ENCODE measurements at places on chromosomes 1 and 21.

DNA sequence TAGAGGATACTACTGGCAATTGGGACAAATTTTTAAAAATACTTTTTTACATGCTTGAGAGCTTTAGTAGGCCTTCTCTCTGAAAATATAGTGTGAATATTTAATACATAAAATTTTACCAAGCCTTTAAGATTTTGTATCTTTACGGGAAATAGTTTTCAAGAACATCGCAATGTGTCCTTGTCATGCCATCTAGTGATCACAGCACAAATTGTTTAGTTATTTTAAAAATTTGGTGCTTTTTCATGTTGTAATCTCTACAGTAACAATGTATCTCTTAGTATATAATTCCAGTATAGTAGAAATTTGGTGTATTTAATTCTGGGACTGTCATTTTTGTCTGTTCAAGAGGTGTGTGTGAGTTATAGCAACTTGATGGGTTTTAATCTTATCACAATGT, 6.7 kb downstream of the CDC7 start:
- no peak for DNase-seq

- no peak for DNase-seq
Measured at GRCh38 chr1:44078104-44078503, 40.5 kb upstream of the KLF17 start.

DNA sequence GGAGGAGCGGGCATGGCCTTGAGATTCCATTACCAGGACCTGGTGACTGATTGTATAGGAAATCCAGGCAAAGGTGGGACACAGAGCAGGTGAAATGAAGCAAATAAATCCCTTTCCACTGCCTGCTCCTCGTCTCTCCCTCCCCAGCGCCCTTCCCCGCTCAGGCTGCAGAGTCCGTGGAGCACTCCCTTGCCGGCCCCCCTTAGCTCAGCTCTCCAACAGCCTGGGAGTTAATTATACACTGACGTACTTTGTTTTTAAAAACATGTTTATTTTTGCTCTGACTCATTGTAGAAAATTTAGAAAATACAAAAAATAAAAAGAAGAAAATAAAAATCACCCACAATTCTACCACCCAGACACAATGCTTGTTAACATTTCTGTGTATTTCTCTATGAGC, 61.7 kb downstream of the LGR6 start:
- no peak for DNase-seq

GRCh38 chr1:206035027-206035426, 11.3 kb upstream of the CTSE start:
- DNase-seq, result no peak

GRCh38 chr1:92619466-92620189, 132.9 kb upstream of the GFI1 start:
- DNase-seq, result no peak

DNA sequence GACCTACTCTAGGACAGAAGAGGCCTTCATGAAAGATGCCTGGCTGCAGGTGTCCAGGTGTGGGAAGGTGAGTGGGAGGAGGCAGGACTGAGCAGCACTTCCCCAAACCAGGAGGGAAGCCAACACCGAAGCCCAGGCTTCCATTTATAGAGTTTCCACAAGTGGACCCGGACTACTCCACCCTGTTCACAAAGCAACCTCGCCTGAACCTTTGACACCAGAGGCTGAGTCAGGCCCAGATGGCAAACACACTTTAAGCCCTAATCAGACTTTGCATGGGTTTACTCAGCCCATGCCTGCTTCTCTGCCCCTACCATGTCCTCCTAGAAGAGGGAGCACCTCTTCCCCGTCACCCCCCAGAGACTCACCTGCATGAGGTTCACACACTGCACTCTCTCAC, 14.0 kb downstream of the PRR9 start:
- no peak for DNase-seq

DNA sequence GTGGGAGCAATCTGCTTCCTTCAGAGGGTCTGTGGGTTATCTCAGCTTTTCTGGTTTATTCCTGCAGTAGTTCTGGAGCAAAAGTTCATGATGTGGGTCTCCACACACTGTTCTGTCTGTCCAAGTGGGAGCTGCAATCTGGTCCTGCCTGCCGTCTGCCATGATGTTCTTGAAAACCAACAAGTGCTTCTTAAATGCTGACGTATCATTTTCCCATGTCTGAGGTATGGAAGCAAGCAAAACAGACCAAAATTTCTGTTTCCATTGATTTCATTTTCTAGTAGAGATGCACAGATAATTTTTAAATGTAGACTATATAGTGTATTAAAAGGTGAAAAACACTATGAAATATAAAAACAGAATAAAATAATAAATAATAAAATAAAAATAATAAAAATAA, 65.2 kb downstream of the SERINC2 start:
- DNase-seq, result no peak

- no peak for DNase-seq
Measured at GRCh38 chr1:7859406-7859805, 6.5 kb upstream of the UTS2 start.

Data from stimulated activated effector memory CD8-positive, alpha-beta T cell treated with anti-CD3 and anti-CD28 coated beads, Interleukin-12 subunit alpha, Interleukin-12 subunit beta, amount 100 ng/mL, for 72 hours (primary cell).